ENCODE measurements at places on chromosomes 13 and 19.

DNA sequence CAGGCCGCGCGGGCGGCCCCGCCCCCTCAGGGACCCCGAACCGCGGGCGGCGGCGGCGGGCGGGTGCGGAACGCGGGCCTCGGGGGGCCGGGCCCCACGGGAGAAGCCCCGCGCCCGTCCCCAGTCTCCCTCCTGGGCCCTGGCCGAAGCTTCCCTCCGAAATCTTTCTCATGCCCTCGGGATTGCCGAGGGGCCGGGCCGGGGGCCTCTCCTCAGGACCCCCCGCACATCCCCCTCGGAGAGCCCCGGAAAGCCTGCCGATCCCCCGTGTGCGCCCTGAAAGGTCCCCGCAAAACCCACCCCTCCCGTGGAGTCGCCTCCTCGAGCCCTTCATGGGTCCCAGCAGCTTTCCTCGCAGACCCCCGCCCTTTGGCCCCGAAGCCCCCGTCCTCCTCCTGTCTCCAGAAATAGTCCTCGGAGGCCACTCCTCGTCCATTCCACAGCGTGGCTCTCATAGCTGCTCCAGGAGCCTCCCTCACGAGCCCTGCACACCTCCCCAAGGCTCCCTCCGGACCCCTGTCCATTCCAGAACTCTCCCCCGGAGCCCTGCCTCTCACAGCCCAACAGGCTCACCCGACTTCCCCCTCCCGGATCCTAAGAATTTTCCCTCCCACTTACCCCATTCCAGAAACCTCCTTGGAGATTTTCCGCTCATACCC, 555 bp downstream of the SAMD4B start:
- DNase-seq = peak; percentile 41

- DNase-seq = no peak
Measured at GRCh38 chr13:100203696-100204367, 114.9 kb downstream of the PCCA start.

- DNase-seq = no peak
Measured at GRCh38 chr19:366205-366783, 21.7 kb upstream of the MIER2 start.

- no peak for DNase-seq
Measured at GRCh38 chr19:40671404-40671803, 19.0 kb downstream of the NUMBL start.

DNA sequence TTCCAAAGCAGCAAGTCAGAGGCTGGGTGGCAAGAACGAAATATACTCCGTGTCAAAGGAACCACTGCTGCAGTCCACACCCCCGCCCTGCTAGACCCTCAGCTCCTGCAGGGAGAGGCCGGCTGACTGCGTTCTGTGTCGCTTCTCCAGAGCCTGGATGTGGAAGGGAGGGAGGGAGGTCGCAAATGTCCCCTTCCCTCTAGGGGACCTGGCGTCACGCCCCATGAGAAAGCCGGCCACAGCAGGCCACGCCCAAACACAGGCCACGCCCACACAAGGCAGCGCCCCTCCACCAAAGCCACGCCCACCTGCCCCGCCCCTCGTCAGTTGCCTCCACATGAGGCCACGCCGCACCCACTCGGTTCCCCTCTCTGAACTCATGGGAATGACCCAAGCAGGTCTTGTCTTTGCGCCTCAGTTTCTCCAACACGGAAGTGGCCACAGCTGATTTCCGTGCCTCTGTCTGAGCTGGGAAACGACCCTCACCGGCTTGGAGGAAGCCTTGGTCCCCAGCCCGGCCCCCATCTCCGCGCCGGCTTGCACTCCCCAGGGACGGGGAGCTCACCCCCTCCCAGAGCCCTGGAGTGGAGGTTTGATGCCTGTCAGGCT, 38.4 kb upstream of the TCF3 start:
- DNase-seq = peak; percentile 65

DNA sequence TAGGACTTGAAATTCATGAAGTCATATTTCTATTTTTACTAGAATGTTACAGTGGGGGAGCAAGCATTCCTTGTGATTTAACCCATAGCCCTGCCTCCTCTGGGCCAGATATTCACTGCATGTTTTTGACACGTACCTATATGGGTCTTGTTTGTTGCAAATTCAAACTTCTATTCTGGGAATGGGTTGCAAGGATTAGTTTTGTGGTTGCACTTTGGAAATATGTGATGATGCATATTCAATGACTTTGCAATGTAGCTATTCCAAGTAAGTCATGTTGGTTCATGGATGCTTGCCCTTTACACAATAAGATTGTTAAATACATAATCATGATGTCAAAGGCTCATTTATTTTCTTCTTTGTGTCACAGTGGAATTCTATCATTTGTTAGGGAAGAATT, 440.8 kb downstream of the TDRD3 start:
- no peak for DNase-seq

DNA sequence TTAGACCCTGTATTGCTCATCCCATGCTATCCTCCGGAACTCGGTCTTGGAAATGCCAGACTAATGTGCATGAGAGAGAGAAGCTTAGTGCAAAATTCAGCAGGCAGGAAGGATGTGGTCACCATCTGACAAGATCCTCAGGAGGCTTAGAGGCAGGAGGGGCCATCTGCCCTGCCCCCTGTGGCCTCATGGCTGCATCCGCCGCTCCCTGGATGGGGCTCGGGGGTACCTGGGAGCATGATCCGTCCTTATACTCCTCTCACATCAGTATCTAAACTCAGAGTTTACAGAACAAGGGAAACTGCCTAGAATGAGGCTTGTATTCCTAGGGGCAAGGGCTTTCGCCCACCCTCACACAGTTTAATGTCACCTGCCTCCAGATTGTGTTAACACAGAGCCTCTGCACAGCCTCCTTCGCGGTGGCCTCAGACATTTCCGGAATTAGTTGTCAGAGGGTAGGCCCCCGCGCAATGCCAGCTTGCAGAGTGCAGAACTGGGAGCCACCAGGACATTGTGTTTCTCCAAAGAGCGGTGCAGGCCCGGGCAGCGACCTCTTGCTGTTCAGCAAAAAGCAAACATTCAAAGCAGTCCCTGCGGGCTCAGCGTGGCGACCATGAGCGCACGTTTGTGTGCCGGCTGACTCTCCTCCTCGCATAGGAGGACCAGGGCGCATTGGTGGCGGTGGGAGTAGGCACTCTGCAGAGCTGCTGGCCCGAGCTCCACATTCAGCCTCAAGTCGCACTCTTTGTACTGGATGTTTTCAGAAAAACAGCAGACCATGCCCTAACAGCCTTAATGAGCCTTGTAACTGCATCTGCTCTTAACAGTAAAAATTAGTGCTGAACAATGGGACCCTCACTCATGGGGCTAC, 39.1 kb downstream of the GPR12 start:
- DNase-seq = peak; percentile 66

GRCh38 chr19:604355-604754, 14.7 kb downstream of the HCN2 start:
- peak; percentile 35 for DNase-seq

DNA sequence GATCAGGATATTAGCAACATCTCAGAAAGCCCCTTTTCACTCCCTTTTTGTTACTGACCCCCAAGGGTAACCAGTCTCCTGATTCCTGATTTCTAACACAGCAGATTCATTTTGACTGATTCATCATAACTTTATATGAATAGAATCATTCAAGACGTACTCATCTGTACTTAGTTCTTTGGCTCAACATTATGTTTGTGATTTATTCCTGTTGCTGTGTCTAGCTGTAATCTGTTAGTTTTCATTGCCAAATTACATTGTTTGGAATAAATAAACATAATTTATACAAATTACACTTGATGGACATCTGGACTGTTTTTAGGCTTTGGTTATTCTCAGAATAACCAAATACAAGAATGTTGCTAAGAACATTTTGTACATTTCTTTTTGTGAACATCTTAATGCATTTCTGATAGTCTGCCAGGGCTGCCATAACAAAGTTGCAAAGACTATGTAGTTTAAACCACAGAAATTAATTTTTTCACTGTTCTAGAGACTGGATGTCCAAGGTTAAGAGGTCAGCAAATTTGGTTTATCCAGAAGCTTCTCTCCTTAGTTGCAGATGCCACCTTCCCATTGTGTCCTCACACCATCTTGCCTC, 62.8 kb upstream of the EDNRB start:
- no peak for DNase-seq

- DNase-seq = peak; percentile 27
Measured at GRCh38 chr19:39001041-39001440, 25.5 kb upstream of the FBXO17 start.

- DNase-seq = no peak
Measured at GRCh38 chr13:109693213-109693612, 93.2 kb downstream of the IRS2 start.

DNA sequence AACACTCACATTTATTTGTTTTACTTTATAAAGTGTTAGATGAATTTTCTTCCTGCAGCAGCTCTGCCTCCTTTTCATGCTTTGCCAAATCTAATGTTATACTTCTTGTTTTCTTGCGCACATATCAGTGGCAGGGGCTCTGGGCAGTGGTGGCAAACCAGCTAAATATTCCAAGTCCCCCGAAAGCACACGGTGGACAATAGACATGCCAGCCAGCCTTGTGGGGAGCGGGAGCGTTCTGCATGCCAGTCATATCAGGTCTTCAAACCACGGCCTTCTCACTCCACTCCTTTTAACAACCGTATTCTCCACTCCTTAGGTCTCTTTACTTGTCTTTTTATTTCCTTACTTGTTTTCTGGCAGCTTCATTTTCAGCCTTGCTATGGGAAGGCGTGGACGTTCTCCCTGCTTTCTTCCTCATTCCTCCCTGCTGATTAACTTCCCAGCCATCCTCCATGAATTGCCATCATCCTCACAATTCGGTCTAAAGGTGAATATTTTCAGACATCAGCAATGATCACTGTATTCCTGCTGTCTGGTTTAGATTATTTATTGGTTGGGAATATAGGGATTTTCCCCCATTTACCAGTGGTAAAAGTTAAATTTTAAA, 77.1 kb upstream of the WASF3 start:
- no peak for DNase-seq

GRCh38 chr13:19695428-19695827, 62.0 kb downstream of the MPHOSPH8 start:
- no peak for DNase-seq

- peak; percentile 88 for DNase-seq
Measured at GRCh38 chr19:3065675-3066357, 3.5 kb upstream of the TLE5 start.

DNA sequence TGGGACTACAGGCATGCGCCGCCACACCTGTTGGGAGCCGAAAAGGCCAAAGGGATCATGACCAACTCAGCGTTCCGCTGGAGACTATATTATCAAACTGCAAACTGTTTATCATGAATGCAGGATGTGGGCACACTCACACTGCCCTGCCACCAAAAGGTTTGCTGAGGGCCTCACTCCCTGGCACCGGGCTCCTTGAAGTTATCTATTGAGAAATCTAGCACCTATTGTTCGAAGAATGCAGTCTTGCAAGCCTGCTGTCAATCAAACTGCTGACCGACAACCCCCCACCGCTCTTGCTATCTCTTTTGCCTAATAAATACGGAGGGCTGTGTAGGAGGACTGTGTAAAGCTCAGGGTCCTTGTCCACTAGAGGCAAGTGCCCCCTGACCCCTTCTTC, 5.2 kb upstream of the ZNF836 start:
- no peak for DNase-seq

GRCh38 chr13:91701975-91702374, 303.6 kb downstream of the GPC5 start:
- DNase-seq = no peak

GRCh38 chr13:66359910-66360552, 870.1 kb downstream of the PCDH9 start:
- DNase-seq = no peak

DNA sequence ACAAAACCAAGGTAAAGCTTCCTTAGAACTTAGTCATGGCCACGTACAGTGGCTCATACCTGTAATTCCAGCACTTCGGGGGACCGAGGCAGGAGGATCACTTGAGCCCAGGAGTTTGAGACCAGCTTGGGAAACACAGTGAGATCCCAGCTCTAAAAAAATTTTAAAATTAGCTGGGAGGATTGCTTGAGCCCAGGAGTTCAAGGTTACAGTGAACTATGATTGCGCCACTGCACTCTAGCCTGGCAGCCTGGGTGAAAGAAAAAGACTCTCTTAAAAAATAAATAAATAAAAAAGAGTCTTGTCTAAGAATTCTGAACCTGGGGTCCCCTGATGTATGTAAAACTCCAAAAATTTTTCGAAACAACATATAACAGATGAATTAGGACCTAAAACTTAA, 34.9 kb downstream of the N4BP2L2 start:
- no peak for DNase-seq

DNA sequence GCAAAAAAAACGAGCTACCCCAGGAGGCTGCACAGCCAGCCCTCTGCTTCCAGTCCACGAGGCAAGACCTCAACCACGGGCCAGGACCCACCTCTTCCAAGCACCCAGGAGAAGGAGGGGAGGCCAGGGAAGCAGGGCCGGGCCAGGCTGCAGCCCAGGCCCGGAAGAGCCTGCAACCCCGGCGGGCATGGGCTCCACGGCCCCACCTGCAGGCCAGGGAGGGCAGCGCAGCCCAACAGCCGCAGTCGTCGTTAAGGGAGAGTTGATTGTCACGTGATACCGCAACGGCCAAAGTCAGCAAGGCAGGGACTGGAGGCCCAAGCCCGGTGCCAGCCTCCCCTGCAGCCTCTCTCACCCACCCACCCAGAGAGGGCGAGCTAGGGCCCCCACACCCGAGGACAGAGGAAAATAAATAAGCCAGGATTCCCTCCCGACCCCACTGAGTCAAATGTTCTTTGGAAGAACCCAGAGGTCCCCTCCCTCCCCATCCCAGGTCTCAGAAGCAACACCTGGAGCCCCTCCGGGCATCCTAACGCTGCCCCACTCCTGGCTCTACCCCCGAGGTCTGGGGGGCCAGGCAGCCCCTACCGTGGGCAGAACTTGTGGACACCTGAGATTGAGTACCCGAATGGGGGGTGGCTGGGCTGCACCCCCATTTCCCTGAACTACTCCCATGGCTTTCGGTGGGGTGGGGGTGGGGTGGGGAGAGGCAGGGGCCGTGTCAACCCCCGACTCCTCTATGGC, 5.2 kb upstream of the REXO1 start:
- DNase-seq = peak; percentile 91

DNA sequence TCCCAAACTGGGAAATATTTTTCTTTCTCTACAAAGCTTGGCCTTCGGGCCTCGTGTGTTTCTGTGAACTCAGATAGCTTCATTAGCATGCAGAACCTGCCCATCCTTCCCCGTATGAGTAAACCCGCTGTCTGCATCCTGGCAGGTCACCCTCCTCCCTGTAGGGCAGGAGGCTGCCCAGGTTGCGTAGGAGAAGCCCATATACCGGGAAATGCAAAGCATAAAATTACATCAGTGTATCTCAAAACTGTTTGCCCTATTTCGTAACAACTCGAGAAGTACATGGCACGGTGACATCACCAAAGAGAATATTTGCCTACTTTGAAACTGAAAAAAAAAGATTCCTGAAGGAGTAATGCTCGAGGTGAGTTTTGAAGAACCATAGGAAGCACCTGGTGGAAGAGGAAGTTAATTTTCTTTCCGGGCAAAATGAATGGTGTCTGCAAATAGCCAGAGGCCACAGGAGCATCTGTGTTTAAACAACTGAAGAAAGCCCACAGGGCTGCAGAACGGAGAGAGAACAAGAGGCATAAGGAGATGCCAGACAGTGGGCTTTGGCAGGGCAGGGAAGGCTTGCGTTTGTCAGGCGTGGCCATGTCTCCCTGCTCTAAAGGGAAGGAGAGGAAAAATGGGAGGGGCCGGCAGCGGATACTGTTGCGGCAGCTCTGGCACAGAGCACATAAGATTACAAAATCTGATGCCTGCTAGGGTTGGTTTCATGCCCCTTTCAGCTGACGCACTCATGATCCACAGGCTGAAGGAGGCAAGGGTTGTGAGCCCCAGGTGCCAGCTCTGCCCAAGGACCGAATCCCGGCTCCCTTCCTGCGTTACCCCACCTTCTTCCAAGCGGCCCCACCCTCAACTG, 81.4 kb downstream of the IRS2 start:
- peak; percentile 88 for DNase-seq

Measured in NCI-H69 (cell line).